Activated T-helper 1 cell treated with anti-CD3 and anti-CD28 coated beads, Interleukin-12 subunit alpha, Interleukin-12 subunit beta, Interleukin-2, Interleukin-4 antibody, amounts not matched to agents 30 ng/mL and 10 ng/mL and 1 ng/mL, durations not matched to agents 14 hours and 24 hours and 36 hours (primary cell): ENCODE measurements at places on chromosomes 7 and 10. TPM values are rescaled to one million over a fixed set of nuclear protein-coding genes. Genes with fewer than 3 reads are reported as not detected.

DNA sequence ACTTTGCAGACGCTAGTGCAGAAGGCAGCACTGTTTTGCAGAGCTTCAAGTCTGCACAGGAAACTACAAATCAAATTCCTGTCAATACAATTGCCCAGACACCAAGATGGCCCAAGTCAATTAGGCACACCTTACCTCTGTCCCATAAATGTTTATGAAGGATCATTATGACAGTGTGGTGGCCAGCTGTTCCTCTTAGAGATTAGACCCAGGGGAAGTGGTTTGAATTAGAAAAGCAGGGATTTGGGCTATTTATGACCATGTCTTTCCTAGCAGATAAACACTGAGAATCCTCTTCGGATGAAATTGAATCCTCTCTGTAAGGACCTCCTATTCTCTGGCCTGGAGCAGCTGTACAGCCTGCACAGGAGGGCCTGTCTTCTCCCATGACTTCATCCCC, 9.9 kb upstream of the NEUROG3 start:
- DNase-seq = no peak

NPSR1 gene
- total RNA-seq = not detected in 2 replicates

NT5C2 gene
- total RNA-seq = 52.0 and 56.5 TPM in 2 replicates

GRCh38 chr7:90624225-90624911, 28.2 kb downstream of the CDK14 start:
- DNase-seq = no peak

DNA sequence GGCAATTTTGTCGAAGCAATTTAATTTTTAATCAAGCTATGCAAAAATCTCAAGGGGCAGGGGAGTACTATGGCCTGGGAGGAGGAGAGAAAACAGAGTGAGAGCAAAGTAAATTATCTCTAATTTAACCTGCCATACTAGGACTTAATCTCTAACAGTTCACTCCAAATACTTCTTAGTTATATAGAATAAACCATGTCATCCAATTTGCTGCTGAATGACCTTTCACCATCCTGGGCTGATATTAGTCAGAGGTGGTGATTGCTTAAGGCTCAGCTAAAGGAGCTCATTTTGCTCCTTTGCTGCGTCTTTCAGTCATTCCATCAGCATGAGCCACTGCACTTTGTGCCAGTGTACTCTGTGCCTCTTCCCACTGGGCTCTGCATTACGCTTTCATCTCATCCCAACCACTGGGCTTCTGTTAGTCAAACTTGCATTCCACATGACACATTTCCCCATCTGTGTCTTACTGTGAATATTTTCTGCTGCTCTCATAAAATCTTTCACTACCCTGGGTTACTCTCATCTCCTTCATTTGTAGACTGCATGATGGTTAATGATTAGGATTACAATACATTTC, 84.3 kb downstream of the CD36 start:
- no peak for DNase-seq

DNA sequence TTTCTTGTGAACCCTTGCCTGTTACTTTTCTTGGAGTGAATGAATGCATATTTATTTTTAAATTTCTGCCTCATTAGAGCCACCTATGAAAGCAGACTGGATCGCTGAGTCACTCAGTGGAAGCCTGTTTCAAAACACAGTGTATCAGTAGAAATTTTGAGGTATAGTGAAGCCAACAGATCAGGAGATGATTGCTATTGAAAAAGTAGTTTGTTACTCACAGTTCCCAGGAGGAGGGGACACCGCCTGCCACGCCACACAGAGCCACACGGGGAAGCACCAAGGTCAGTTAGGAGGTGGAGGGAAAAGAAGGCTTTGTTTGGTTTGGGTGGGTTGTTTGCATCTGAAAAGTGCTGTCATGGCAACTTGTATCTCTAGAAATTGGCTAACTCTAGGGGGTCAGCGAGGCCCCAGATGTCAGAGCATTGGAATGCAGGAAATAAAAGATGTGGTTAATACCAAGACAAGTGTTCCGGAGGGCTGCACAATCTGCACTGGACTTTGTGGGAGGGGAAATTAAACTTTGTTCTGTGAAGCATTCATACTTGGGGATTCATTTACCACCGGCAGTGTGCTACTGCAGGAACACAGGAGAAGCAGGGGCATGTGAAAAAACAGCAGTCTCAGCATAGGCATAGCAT, 106.4 kb upstream of the SDK1 start:
- no peak for DNase-seq
